DMS79 treated with DMSO at 0.1 percent for 48 hours (cell line): ENCODE measurements at places on chromosomes 11 and 22.

GRCh38 chr11:129423426-129423825, 47.8 kb downstream of the BARX2 start:
- DNase-seq = no peak

GRCh38 chr11:117839380-117839881, 14.9 kb upstream of the FXYD2 start:
- no peak for DNase-seq

DNA sequence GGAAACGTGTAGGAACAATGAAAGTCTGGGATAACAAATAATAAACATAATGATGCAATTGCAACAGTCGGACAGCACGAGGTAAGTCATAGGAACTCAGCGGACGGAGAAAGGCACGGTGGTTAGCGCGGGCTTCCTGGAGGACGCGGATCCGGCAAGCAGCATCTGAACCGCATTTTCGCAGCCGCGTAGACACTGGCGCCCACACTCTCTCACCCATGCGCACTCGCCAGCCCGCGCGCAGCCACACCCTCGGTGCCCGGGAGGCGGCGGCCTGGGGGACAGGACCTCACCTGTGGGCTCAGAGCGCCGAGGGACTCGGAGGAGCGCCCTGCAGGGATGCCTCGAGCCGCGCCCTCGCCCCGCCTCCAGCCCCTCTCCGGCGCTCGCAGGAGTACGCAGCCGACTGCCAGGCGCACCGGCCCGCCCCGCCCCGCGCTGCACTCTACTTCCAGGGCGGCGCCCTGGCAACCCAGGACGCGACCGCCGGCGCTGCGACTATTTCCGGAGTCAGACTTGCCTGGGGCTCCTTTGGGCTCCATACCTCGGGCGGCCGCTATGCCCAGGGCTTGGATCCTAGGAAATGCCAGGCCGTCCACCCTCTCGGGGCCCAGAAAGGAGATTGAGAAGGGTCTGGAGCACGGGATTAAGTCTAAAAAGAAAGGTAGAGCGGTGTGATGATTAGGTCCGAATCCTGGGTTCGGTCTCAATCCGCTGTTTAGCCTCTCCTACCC, at the start of gene TTLL1:
Gene TTLL1 (minus strand): TSS at position 408 of the 734 bp plus-strand sequence. CDS start 13,805 bp downstream, outside the sequence.
- peak; percentile 55 for DNase-seq

- DNase-seq = no peak
Measured at GRCh38 chr11:67281552-67282150, 7.5 kb upstream of the ANKRD13D start.

DNA sequence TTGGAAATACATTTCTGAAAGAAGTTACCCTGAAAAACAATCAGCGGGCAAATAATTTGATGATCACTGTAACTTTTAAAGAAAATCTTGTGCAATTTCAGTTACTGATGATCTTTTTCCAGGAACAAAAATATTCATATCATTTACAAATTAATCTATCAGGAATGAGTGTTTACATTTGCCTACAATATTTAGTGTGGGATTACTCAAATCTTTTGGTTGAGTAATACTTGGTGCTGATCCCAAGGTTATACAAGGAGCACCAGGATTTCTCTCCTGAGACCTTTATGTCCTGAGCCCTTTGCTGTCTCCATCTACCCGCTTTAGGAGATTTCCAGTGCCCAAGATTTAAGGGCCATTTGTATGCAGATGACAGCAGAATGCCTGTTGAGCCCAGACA, 116.1 kb downstream of the ATXN10 start:
- no peak for DNase-seq
